ENCODE measurements at places on chromosomes 4 and X. TPM values are rescaled to one million over a fixed set of nuclear protein-coding genes. Genes with fewer than 3 reads are reported as not detected.

DNA sequence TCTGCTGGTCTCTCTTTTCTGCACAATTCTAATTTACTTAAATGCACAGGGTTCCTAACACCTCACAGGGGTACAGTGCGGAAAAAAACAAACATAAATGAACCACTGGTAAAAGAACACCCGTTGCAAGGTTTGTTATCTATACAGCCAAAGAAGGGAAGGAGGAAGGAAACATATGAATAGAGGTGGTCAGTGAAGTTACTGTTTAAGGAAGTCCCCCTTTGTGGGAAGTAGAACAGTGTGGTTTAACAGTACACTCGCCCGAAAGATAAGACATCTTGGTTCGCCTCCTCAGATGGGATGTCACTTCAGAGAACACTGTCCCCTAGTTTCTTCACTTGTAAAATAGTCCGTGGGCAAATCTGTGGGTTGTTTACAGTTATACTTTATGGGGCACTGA is 57.5 kb downstream of the TEC start:
- H3K4me1 ChIP-seq, result no peaks in the 10 kb centered on the region
- no peak overlapping the region for H3K4me3 ChIP-seq

GRCh38 chr4:5995901-5996623 is 22.2 kb downstream of the C4orf50 start:
- no peak overlapping the region for H3K27ac ChIP-seq
- H3K4me3 ChIP-seq, result no peak overlapping the region
- H3K36me3 ChIP-seq, result no peaks in the 10 kb centered on the region
- no peaks in the 10 kb centered on the region for H3K4me1 ChIP-seq
- peaks cover 6% of the 10 kb centered on the region for H3K27me3 ChIP-seq

- no peaks in the 10 kb centered on the region for H3K4me1 ChIP-seq
- H3K27ac ChIP-seq, result no peak overlapping the region
- H3K36me3 ChIP-seq, result no peaks in the 10 kb centered on the region
- no peak overlapping the region for H3K4me3 ChIP-seq
- DNase-seq, result peak; percentile 87
These were observed 348.5 kb downstream of the MID1IP1 start for GRCh38 chrX:39149761-39150160.

DNA sequence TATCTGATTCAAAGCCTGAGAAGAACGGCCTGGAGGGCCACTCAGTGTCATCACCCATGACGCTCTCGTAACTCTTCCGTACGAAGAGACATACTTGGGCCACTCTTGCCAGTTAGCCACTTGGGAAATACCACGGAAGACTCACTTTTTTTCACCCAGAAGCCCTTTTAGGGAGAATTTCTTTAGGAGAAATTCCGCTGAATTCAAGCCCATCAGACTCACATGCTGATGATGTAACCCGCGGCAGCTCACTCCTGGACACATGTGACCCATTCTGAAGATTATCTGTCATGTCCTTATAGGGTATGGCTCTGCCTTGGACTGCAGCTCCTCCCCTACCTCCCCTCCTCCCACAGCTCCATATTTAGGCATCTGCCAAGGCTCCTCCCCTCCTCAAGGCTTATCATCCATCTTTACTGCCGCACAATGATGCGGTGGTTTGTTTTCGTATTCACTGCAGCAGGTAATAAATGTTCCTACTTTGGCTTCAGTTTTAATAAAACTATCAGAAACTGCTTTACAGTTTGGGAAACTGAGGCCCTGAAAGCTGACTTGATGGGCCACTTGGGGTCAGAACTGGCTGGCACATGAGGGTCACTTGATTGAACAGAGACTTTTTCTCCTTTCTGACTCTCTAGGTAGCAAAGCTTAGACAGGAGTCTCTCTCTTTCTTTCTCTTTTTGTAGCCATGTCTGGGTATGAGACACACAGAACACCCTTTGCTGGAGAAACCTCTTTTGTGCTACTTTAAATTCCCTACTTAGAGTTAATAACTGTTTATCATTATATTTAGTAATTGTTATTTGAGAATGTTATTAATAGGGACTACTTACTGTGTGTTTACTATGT is 42.1 kb downstream of the RHOH start:
- no peaks in the 10 kb centered on the region for H3K36me3 ChIP-seq
- peaks cover 4% of the 10 kb centered on the region for H3K4me1 ChIP-seq
- DNase-seq, result no peak
- H3K4me3 ChIP-seq, result no peak overlapping the region
- no peaks in the 10 kb centered on the region for H3K27me3 ChIP-seq
- H3K27ac ChIP-seq, result no peak overlapping the region

DNA sequence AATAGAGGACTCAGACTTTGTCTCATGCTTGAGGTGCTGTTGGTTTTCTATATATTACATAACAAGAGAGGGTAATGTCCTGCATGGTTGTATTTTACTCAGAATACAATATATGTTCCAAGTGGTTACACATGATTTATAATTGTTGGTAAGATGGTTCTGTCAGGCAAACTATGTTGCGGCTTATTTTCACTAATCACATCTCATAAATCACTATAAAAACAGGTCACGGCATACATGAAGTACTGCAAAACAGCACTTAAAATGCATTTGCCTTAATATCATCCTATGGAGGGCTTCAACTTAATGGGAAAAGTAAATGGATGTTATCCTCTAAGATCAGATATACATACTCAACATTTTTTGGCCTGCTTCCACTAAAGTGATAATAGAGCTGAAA is 246.0 kb upstream of the ARSJ start:
- no peaks in the 10 kb centered on the region for H3K4me1 ChIP-seq
- no peaks in the 10 kb centered on the region for H3K27me3 ChIP-seq
- no peak for DNase-seq
- H3K27ac ChIP-seq, result no peak overlapping the region

DNA sequence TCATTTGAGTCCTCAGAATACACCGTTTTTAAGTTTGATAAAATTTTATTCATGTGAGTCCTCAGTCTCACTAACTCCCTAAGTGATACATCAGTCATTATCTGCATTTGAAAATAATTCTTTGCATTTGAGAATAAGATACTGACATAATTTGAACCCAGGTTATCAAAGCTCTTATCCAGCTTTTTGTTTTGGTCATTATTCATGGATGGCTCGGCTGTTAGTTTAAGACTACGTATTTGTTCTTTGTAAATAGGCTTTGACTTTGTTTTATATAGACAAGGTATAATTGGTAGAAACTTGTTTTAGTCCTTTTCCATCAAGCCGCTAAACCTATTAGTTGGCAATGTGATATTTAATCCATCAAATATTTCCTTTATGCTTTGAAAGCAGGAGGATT is 7.9 kb downstream of the SPRY1 start:
- H3K36me3 ChIP-seq, result peaks cover 30% of the 10 kb centered on the region
- peak overlapping the region; percentile 73 for H3K4me3 ChIP-seq
- DNase-seq, result no peak
- peaks cover 11% of the 10 kb centered on the region for H3K4me1 ChIP-seq

GRCh38 chrX:150155436-150156035 is 207.6 kb upstream of the MAMLD1 start:
- no peaks in the 10 kb centered on the region for H3K27me3 ChIP-seq
- no peak overlapping the region for H3K4me3 ChIP-seq
- H3K4me1 ChIP-seq, result no peaks in the 10 kb centered on the region
- H3K36me3 ChIP-seq, result no peaks in the 10 kb centered on the region
- H3K27ac ChIP-seq, result no peak overlapping the region

GRCh38 chrX:148416931-148417330 is 83.5 kb upstream of the AFF2 start:
- H3K4me3 ChIP-seq, result no peak overlapping the region
- no peak overlapping the region for H3K27ac ChIP-seq
- no peaks in the 10 kb centered on the region for H3K36me3 ChIP-seq
- no peaks in the 10 kb centered on the region for H3K27me3 ChIP-seq
- no peak for DNase-seq

DNA sequence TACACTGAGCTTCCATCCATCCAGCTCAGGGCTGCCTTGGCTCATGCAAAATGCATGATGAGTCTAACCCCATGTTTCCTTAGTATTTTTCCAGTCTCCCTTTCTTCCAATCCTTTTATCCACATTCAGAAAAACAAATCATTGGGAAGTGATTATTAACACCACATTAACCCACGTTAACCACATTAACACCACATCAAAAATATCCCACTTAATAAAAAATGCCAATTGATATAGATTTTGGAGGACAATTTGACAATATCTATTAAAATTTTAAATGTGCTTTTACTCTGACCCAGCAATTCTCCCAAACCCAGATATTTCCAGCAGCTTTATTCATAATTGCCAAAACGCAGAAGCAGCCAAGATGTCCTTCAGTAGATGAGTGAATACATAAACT is 75.6 kb upstream of the SRD5A3 start:
- H3K27ac ChIP-seq, result no peak overlapping the region
- H3K4me1 ChIP-seq, result no peaks in the 10 kb centered on the region
- no peak overlapping the region for H3K4me3 ChIP-seq
- no peaks in the 10 kb centered on the region for H3K27me3 ChIP-seq
- H3K36me3 ChIP-seq, result no peaks in the 10 kb centered on the region
- no peak for DNase-seq

- no peaks in the 10 kb centered on the region for H3K36me3 ChIP-seq
- H3K4me3 ChIP-seq, result no peak overlapping the region
- no peaks in the 10 kb centered on the region for H3K4me1 ChIP-seq
- no peak for DNase-seq
These were observed 176.0 kb downstream of the SMARCA1 start for GRCh38 chrX:129347291-129347690.

- no peak overlapping the region for H3K27ac ChIP-seq
- H3K27me3 ChIP-seq, result no peaks in the 10 kb centered on the region
- DNase-seq, result no peak
- H3K4me1 ChIP-seq, result no peaks in the 10 kb centered on the region
- no peak overlapping the region for H3K4me3 ChIP-seq
These were observed 197.2 kb upstream of the CNKSR2 start for GRCh38 chrX:21176921-21177571.

GRCh38 chr4:125433453-125433852 is 118.7 kb downstream of the FAT4 start:
- no peaks in the 10 kb centered on the region for H3K36me3 ChIP-seq
- DNase-seq, result no peak
- no peak overlapping the region for H3K4me3 ChIP-seq
- no peaks in the 10 kb centered on the region for H3K4me1 ChIP-seq

DNA sequence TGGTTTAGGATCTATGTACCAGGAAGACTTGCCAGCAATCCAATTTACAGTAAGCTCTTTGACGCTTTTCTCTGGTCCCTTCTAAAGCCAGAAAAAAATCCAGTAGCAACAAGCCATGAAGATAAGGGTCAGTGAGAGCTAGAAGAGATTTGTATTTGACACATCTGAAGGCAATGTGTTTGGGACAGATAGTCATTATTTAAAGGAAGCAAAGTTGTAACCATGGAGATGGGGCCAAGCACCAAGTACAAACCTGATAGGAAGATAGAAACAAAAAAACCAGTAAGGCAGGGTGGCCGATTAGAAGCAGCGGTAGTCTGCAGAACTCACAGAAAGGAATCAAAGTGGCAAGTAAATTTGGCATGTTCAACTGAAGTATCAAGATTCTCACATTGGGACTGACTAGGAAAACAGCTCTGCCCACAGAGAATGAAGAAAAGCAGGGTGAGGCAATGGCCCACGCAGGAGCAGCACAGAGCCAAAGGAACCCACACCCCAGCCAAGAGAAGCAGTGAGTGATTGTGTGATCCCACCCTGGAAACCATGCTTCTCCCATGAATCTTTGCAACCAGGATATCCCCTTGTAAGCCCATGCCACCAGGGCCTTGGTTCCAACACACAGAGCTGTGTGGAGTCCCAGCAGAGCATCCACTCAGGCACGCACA is 12.9 kb upstream of the C4orf54 start:
- DNase-seq, result no peak
- no peaks in the 10 kb centered on the region for H3K27me3 ChIP-seq
- no peaks in the 10 kb centered on the region for H3K4me1 ChIP-seq
- H3K4me3 ChIP-seq, result no peak overlapping the region
- no peaks in the 10 kb centered on the region for H3K36me3 ChIP-seq
- H3K27ac ChIP-seq, result no peak overlapping the region

Gene MAGEE2
- total RNA-seq, result not detected

Gene C4orf33
- total RNA-seq, result 10.4 TPM

Gene AMOT
- 14.7 TPM for total RNA-seq

Gene PITX2
- total RNA-seq, result not detected

All from upper lobe of right lung (tissue), 1 donor.